ENCODE measurements at places on chromosomes 2 and 18.

- DNase-seq, result no peak
Observed at GRCh38 chr2:46147626-46148368, 149.4 kb upstream of the EPAS1 start.

DNA sequence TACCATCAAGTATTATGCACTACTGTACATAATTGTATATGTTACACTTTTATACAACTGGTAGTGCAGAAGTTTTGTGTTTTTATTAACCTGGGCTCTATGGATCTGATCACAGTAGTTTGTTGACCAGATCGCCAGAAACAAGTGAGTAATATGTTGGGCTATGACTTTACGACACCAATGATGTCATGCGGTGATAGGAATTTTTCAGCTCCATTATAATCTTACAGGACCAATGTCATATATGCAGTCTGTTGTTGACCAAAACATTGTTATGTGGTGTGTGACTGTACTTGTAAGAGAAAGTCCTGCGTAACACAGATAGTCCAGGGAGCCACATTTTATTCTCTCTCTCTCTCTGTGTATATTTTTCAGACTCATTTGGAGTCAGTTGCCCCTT, 4.5 kb upstream of the ACOXL start:
- no peak for DNase-seq

- DNase-seq, result no peak
Observed at GRCh38 chr2:152499896-152500735, 165.1 kb downstream of the FMNL2 start.

GRCh38 chr2:11071211-11071610, 84.1 kb upstream of the SLC66A3 start:
- no peak for DNase-seq

DNA sequence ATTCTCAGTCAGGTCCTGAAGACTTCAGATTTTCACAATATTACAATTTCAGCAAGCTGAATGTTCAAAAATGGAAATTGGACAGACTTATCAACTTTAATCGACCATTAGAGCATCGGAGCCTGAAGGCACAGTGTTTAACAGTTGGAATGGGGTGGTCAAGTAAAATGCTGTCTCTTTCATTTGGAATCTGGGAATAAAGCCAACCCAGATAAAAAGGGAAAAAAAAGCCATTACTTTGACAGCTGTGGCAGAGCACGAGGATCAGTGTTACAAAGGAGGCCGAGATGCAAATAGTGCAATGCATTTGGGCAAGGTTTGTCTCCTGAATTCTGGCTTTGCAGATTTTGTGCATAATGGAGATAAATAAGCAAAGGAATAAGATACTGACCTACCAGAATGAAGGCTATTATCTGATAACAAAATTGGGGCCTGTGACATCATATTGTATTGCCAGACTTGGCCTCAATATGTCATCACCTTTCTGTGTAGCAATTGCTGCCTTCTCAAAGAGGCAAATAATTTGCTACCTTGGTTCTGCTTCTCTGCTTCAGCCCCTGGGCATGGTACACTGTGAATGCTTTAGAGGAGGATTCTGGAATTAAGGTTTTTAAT, 277.5 kb upstream of the KLHL29 start:
- no peak for DNase-seq

- DNase-seq, result no peak
Observed at GRCh38 chr2:217798743-217799562, 203.8 kb downstream of the TNS1 start.

GRCh38 chr2:46966576-46966975, 51.0 kb upstream of the MCFD2 start:
- DNase-seq, result no peak

GRCh38 chr2:95271381-95271971, 2.8 kb upstream of the PROM2 start:
- no peak for DNase-seq

DNA sequence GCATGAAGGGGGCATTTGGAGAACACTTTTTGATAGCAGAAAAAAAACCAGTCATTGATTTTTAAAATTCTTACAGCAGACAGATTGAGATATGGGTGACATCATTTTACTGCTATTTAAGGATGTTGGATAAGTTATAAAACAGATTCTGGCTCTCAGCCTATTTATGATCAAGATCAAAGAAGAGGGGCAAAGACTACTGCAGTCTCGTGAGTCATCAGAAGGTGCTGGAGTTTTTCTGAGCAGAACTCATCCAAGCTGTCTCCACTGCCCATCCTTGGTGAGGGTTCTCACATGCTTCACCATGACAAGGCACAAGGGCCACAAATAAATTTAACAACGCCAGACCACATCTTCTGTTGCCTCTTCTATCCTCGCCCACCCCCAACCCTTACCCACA, 58.8 kb downstream of the ST6GAL2 start:
- no peak for DNase-seq

DNA sequence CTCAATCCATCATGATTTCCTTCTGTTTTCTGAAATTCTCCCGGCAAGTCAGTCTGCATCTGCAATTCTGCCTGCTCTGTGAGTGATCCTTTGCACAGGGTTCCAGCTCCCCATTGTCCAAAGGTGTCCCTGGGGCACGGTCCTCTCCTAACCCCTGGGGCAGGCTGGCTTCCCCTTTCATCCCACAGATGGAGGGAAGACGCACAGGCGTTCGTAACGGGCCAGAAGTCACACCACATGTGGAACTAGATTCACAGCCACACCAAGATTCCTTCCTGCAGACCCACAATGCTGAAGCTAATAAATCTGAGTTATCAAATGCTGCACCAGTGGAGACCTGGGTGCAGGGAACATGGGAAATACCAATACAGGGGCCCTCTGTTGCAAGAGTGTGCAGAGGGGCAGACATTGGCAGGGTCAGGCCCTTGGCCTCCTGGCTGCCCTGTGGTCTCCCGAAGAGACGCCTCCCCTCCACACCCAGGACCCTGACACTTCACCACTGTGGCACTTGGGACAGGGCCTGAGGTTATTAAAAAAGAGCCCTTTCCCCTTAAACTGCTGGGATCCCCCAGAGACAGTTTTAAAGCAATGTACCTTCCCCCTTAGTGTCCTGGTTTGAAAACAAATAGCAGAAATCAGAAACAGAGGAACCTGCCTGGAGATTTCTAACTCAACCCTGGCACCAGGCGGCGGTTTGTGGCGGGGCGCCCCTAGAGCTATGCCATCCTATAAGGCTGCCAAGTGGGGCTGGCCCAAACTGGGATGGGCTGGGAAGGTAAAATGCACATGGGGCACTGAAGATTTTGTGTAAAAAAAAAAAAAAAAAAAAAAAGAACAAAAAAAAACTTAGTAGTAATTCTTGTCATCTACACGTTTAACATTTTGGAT, 15.4 kb downstream of the ZNF516 start:
- no peak for DNase-seq

- DNase-seq, result no peak
Observed at GRCh38 chr2:15539999-15540398, 21.1 kb downstream of the NBAS start.

DNA sequence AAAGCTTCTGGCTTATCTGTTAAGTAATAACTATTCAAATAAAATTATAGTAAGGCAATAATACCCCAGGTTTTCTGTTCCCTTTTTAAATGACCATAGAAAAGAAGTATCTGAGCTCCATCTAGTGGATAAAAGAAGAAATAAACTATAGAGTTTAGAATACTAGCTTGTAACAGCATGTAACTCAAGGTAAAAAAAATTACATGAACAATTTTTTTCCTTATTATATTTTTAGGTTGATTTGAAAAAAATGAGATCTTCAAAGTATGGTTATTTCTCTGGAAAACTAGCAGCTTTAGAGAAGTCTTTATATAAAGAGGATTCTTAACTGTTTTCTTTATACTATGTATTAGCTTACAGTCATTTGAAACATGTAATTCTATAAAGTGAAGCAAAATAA, 58.1 kb downstream of the NCKAP1 start:
- no peak for DNase-seq

DNA sequence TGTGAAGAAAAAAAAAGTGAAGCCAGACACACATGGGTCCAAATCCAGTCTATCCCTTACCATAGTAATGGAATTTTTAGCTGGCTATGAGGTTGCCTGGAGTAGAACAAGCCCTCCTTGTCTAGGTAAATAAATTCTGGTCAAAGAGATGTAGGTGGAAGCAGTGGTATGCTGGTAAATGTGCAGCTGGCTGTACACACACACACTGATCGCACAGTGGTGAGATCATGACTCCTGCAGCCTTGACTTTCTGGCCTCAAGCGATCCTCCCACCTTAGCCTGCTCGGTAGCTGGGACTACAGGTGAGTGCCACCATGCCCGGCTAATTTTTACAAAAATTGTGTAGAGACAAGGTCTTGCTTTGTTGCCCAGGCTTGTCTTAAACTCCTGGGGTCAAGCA, 90.5 kb upstream of the FBXO11 start:
- DNase-seq, result no peak

- no peak for DNase-seq
Observed at GRCh38 chr2:103293742-103294077, 531.9 kb downstream of the TMEM182 start.

GRCh38 chr2:57981083-57981768, 65.4 kb upstream of the VRK2 start:
- DNase-seq, result no peak

DNA sequence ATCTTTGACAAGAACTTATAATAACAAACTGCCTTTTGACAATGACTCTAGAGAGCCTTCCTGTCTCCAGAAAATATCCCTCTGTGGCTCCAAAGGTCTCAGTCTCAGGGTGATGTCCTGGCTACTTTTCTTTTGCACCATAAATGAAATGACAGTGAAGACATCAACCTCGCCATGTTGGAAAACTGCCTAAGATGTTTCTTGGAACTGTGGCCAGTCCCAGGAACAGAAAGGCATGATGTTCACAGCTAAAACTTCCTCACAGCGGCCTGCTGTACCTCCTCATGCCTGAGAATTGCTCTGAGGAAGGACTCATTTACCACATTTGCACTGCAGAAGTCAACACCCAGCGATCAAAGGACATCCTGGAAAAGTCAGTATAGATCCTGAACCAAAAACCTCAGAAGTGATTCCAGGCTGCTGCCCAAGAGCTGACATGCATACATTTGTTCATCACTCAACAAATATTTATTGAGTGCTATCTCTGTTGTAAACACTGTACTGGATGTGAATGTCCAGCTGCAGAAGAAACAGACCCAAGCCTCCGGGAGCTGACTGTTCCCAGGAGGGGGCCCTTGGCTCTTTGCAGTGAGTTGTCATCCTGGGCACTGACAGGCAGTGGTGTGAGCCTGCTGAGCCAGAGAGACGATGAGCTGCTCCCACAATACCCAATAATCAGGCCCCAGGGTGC, 64.3 kb upstream of the ACSL3 start:
- DNase-seq, result no peak

DNA sequence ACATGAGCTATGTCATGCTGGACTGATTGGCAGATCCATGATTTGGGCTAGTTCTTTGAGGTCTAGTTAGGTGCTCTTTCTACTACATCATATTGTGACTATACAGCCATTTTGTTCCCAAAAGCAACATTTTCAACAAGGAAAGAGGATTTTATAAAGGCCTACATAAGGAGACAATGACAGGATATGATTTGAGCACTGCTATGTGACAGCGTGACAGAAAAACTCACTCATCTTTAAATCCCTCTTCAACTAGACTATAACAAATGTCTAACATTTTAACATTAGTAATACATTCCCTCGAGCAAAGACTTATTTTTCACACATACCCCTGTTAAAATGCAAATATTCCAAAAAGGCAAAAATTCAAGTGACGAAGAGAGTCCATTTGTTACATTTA, 209.6 kb upstream of the CHST9 start:
- no peak for DNase-seq

DNA sequence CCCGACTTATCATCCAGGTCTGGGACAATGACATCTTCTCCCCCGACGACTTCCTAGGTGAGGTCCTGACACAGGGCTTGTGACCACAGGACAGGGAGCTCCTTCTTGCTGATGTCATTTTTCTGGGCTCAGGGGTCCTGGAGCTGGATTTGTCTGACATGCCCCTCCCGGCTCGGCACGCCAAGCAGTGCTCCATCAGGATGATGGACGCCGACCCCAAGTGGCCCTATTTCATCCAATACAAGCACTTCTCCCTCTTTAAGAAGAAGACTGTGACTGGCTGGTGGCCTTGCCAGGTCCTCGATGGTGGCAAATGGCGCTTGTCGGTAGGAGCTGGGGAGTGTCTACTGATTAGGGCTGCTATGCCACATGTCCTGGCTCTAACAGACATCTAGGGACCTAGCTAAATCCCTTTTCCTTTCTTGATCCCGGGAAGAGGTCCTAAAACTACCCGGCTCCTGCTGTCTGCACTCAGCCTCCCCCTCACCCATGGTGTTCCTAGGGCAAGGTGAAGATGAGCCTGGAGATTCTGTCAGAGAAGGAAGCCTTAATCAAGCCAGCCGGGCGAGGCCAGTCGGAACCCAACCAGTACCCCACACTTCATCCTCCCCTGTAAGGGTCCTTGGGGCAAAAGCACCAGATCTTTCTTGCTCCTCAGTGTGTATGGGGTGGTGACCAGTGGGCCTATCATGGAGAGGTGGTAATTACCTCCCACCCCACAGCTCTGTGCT, 36.7 kb downstream of the LMAN2L start:
- DNase-seq, result no peak

GRCh38 chr2:235669983-235670962, 176.4 kb downstream of the AGAP1 start:
- no peak for DNase-seq

- DNase-seq, result no peak
Observed at GRCh38 chr2:144501118-144501517, 18.8 kb downstream of the ZEB2 start.

- no peak for DNase-seq
Observed at GRCh38 chr2:42823744-42824453, 31.5 kb upstream of the HAAO start.

GRCh38 chr2:175804122-175804521, 197.9 kb downstream of the LNPK start:
- no peak for DNase-seq

GRCh38 chr2:21118302-21118920, 5.4 kb upstream of the TDRD15 start:
- no peak for DNase-seq

- no peak for DNase-seq
Observed at GRCh38 chr18:73544032-73544431, 603.6 kb downstream of the FBXO15 start.

GRCh38 chr2:96928277-96928781, 58.1 kb downstream of the FAM178B start:
- no peak for DNase-seq

DNA sequence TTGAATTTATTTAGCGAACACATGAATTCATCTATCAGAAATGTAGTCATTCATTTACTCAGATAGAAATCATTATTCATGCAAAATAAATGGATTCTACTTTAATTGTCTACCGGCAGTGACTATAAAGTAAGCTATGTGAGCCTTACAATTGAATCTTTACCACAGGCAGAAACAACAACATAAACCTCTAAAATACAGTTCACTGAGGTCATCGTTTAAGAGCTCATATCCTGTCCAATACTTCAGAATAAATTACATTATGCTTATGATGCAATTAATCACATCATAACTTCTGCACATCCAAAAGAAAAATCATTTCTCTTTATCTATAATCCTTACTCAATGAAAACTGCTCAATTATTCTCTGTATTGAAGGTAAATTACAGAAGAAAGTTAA, 244.7 kb downstream of the HNMT start:
- no peak for DNase-seq

Data from stimulated activated CD8-positive, alpha-beta memory T cell treated with anti-CD3 and anti-CD28 coated beads, Interleukin-12 subunit alpha, Interleukin-12 subunit beta, amount 100 ng/mL, for 4 hours (primary cell).